Renal pelvis (tissue), 12 donors: ENCODE measurements at places on chromosomes 7 and 10.

DNA sequence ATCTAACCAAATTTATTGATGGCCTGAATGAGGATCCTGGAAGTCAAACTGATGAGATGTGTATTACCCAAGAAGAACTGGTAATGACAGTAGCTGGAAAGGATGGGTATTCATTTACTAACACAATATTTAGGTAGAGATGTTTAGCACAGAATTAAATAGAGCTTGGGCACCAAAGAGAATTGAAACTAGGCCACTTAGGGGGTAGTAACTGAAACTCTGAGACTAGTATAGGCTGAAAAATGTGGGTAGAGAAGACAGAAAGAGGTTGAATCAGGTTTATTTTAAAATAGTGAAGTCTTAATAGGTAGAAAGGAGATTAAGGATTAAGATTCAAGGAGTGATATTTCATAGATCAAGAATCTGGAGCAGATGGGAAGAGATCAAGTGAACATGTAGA lies 155.8 kb downstream of the MLLT10 start:
- no peak for DNase-seq

DNA sequence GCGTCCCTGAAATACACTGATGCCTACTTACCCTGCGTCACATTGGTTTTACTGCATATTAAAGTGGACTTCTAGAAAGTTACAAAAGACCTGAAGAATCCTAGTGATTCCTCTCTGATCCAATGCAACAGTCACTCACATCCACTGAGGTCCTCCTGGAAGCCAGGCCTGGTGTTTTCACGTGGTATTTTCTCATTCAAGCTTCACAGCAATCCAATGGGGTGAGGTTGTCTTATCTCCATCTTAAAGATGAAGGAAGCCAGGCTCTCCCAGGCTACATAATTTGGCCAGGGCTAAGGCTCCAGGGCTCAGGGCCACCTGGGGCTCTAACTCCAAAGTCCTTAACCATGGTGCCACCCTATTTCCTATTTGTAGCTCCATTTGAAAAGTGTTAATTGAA lies 126.3 kb upstream of the SFMBT2 start:
- no peak for DNase-seq

DNA sequence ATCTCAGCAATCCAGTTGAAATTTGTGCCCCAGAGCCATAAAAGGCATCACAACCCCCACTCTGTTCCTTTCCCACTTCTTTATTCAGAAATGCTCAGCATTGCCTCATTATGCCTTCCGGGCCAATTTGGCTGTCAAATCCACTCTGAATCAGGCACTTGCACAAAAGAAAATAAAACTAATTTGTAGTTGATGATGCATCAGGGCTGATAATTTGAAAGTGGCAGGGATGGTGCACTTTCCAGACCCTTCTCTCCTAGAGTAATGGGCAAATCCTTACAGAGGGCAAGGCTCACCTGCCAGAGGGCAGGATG lies 147.9 kb upstream of the PDE1C start:
- DNase-seq, result no peak

DNA sequence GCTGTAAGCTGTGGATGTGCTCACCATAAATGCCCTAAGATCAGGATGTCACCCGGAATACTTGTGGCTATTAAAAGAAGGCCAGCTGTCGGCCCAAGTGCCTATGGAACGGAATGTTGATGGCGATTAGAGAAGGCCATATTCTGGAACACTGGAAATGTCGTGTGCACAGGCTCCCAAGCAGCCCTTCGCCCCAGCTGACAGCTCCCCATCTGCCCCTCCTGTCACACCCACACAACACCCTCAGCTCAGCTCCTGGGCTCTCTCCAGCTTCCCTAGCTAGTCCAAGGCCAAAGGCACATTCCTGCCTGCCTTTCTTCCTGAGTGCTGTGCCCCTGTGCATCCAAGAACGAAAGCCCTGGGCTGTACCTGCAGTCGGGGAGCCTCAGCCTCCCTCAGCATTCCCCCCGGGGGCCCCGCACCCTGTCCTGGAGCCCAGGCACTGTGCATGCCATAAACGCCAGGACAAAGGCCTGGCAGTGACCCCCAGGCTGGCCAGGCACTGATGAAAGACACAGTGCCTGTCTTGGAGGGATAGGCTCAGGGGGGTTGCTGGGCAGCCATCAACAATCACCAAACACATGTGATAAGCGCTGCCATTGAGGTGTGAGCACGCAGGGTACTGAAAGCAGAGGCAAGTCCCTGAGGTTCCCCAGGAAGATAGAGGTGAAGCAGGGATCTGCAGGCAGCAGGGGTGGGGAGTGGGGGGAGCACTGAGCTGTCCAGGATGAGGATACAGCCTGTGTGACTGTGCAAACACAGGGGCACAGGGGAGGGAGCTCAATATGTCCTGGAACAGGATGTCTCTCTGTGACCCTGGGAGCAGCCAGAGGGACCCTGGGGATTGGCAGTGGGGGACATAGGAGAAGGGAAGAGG lies 3.7 kb upstream of the LDB3 start:
- DNase-seq, result no peak

- DNase-seq, result no peak
These were observed 71.0 kb downstream of the CDH23 start for GRCh38 chr10:71467569-71468362.

DNA sequence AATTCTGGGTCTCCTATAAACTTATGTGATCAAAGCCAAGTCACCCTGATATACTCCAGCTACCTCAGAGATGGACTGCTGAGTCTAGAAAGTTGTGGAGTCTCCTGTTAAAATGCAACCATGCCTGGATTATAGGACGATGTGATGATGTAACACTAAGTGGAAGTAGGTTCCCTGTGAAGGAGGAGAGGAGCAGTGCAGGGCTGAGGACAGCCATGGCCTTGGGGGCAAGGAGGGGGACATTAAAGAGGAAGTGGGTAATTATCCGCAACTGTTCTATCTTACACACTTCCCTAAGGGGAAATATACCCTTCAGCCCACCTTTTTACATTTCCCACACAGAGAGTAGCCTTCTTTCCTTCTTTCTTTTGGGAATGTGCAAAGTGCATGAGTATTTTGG lies 63.8 kb downstream of the MTPN start:
- DNase-seq, result no peak

DNA sequence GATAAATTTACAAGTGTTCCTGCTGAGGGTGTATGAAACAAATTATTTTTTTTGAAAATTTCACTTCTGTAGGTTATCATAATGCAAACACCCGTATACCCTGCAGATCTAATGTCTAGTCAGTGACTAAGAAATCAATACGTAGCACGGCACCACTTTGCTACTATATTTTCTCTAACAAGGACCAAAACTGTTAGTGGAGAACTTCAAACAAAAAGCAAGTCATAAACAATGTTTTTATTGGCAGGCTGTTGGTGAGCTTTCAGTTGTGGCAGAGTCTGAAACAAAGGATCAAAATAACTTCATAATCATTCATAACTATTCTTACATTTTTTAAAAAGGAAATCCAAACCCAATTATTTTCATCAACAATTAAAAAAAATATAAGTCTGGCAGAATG lies 11.8 kb downstream of the SEM1 start:
- DNase-seq, result no peak

- DNase-seq, result no peak
These were observed 54.3 kb downstream of the CLIP2 start for GRCh38 chr7:74343281-74344131.

- no peak for DNase-seq
These were observed 26.6 kb downstream of the CPEB3 start for GRCh38 chr10:92264249-92264648.

- no peak for DNase-seq
These were observed 9.0 kb downstream of the ELMO1 start for GRCh38 chr7:37439653-37440026.

- DNase-seq, result no peak
These were observed 572 bp downstream of the CHST12 start for GRCh38 chr7:2403718-2404648.

GRCh38 chr10:31549896-31550295 lies 230.9 kb downstream of the ZEB1 start:
- no peak for DNase-seq

- peak; percentile 53 for DNase-seq
These were observed 51.3 kb upstream of the TCF7L2 start for GRCh38 chr10:112898540-112899390.

- DNase-seq, result no peak
These were observed 174.8 kb upstream of the AGR3 start for GRCh38 chr7:17056491-17057142.

DNA sequence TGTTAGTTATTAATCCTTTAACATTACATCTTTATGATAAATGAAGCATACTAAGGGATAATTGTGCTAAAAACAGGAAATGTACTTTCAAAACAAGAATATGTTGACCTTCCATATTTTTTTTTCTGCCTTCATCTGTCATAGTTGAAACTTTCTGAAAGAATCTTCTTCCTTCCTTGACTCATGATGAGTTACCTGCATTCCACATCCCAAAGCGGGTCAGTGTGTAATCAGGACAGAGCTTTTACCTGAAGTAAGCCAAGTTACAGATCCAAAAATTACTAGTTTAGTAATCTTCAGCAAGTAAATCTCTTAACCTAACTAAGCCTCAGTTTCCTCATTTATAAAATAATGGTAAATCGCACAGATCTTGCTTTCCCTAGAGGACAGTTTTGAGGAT lies 13.4 kb upstream of the ARL4A start:
- no peak for DNase-seq

DNA sequence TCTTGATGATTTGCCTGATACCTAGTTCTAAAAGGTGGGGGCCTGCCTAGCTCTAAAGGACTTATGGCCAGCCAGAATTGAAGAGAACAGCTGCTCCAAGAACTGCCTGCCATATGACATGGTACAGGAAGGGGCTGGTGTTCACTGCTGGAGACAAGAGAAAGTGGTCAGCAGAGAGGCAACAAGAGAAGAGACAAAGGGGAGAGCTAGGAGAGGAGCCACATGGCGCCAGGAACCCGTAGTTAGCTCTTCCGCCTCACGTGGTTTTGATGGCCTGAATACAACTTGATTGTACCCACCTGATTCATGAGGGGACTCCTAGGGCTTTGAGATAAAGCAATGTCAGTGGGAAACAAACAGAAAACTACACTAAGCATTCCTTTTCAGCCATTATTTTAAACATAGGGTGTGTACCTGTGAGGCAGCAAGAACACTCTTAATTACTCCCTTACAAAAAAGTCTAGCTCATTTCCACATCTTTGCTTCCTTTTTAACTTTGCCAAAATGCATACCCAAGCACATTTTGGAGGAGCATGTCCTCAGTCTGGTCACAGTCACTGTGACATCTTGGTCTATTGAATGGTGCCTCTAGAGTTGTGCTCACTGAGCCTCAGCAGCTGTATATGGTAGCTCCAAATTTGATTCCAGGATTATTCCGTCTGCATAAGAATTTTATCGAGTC lies 71.6 kb downstream of the CCDC71L start:
- DNase-seq, result no peak

- no peak for DNase-seq
These were observed 597 bp downstream of the ZNF277 start for GRCh38 chr7:112206991-112207592.

- DNase-seq, result peak; percentile 11
These were observed 568 bp downstream of the PRSS2 start for GRCh38 chr7:142771353-142771723.
